Activated naive CD4-positive, alpha-beta T cell treated with anti-CD3 and anti-CD28 coated beads, Interleukin-2, amount 10 ng/mL, durations not matched to agents 7 days and 5 days (primary cell): ENCODE measurements at places on chromosomes 6 and 20.
A peak's percentile ranks its signal among the peaks of the same experiment; 100 is the strongest.

- no peak for DNase-seq
Measured at GRCh38 chr6:137412562-137412961, 81.6 kb downstream of the OLIG3 start.

DNA sequence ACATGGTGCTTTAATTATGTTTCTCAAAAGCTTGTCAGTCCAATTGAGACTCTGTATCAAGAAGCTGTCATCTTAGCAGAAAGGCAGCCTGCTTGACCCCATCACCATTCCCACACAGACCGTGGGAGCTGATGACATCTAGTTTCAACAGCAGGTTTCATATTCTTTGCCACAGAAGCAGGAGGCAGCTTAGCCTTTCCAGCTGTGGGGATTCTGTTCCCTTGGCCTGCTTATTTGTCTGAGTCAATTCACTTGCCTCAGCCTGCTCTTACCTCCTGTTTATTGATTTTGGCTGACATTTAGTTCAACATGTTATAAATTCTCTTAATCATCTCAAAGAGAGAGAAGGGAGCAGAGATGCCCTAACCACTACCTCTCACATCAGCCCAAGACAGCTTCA is 527.7 kb downstream of the ADGRB3 start:
- DNase-seq = no peak

DNA sequence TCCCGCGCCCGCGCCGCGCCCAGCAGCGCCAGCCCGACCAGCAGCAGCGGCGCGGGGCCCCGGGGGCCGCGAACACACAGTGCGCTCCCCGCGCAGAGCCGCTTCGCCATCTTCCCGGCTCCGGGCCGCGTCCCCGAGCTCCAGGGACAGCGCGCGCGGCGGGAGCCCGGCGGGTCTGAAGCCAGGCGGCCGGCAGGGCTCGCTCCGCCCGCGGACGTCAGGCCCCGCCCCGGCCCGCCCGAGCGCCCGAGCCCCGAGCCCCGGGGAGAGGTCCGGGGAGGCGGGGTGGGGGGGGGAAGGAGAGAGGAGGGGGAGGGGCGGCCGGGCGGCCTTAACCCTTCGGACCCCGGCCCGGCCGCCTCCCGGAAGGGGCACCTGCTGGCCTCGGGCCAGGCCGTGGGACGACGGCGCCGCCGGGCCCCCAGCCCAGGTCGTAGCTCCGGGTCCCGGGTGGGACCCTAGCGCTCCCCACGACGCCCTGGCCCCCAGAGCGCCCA is at the start of gene LAMA5:
TSS of gene LAMA5 (minus strand) at position 177 of the 497 bp plus-strand sequence. CDS start at position 110, 67 bp downstream.
- peak; percentile 35 for DNase-seq

GRCh38 chr6:30465595-30466306 is 23.6 kb upstream of the HLA-E start:
- no peak for DNase-seq

- no peak for DNase-seq
Measured at GRCh38 chr6:101102702-101103101, 221.6 kb upstream of the ASCC3 start.

- DNase-seq = no peak
Measured at GRCh38 chr6:154872542-154873114, 122.5 kb upstream of the TIAM2 start.

GRCh38 chr6:29887819-29888776 is 54.2 kb upstream of the HLA-A start:
- peak; percentile 94 for DNase-seq

DNA sequence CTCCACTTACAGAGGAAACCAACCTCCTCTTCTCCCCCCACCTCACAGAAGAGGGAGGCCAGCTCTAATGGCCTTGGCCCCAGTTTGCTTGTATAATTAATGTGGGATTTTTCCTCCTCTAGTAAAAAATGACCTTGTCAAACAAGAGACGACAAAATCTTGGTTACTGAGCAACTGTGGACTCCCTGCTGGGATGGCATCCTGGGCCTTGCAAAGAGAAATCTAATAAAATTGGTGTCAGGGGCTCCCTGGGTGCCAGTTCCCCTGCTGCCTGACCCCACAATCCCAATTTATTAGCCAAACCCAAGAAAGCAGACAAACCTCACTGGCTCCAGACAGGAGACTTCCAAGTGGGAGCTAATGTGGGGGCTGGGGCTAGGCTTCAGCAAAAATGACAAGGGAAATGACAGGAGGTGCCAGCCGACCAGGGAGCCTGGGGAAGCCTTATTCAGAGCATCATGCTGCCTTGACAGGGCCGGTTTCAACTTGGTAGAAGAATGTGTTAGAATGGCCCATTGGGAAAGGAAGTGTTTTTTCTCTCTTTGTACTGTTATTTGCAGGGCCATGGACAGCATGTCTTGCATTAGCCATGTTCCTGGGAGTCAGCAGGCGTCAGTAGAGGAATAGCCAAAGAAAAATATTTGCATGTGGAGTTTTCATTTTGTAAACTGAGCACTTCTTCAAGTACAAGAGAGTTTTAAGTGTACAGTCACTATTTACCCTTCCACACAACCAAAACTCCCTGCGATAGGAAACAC is 816.9 kb downstream of the DHX35 start:
- DNase-seq = no peak

- DNase-seq = no peak
Measured at GRCh38 chr6:149642829-149643580, 5.5 kb downstream of the KATNA1 start.

DNA sequence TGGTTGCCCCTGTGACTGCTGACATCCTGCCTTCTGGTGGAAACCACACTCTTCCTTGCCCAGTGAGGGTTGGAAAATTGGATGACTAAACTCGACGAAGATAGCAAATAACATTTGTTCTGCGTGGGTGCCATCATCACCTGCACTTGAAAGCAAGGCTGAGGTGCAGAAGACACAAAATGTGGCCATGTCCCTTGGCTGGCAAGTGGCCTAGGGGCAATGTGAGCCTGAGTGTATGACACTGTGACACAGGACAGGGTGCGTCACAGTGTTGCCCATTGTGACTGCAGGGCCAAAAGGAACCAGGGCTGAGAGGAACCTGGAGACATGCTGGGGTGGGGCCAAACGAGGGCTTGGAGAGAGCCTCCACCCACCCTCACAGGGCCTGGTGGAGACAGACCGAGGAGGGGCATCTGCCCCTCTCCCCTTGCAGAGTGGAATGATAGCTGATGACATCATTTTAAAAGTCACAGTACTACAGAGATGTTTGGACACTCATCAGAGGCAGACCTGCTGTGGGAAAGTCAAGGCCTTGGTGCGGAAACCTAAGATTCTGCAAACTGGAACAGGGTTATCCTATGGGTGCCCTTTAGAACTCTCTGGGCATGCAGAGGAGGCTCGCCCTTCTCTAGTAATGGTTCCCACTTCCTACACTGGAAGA is 12.8 kb upstream of the HLA-F start:
- no peak for DNase-seq
